ENCODE measurements at places on chromosomes 2 and 18.

GRCh38 chr2:127811397-127812321 lies 688 bp upstream of the WDR33 start:
- no peak for DNase-seq

DNA sequence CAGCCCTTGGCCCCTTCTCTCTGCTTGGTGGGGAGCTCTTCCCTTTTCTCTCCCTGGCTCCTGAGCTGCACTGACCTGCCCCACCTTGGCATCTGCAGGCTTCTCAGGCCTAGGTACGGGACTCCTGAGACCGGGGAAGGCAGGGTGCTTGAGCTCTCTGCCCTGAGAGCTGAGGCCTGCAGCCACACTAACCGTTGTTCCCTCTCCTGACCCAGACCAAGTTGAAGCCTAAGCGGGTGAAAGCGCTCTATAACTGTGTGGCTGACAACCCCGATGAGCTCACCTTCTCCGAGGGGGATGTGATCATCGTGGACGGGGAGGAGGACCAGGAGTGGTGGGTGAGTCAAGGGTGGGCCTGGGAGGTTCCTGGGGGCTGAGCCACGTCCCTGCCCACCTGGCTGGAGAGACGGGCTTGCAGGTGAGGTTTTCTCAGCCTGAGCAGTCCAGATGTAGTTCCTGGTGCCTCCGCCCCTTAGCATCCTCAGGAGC lies 22.2 kb downstream of the ITGB1BP1 start:
- no peak for DNase-seq

DNA sequence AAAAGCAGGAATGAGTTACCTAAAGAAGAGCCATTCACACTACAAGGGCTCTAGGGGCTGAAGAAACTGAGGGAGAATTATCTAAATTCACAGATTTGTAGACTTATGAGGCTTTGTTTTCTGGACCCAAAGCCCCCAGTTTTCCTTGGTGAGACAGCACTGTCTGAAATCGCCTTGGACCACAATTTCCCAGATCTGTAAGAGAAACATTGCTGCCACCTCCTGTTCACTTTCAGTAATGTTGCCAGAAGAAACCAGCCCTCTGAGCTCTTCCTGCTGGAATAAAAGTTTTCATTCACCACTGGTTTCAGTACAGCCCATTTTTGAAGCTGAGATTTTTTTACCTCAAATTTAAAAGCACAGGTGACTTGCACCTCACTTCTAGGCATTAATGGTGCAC lies 169.2 kb downstream of the CDH20 start:
- DNase-seq, result no peak

DNA sequence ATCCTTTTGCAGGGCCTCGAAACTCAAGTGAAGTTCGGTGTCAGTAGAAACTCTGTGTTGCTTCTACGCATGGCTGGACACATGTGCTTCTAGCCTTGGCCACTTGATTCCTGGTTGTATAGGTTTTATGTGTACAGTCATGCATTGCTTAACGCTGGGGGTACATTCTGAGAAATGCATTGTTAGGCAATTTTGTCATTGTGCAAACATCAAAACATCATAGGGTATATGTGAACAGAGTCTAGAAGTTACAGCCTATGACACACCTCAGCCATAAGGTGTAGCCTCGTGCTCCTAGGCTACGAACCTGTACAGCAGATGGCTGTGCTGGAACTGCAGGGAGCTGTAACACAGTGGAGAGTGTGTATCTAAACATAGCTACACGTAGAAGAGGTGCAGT lies 39.4 kb downstream of the TMEM18 start:
- DNase-seq, result no peak

GRCh38 chr2:238423561-238424312 lies 3.0 kb upstream of the ASB1 start:
- no peak for DNase-seq

DNA sequence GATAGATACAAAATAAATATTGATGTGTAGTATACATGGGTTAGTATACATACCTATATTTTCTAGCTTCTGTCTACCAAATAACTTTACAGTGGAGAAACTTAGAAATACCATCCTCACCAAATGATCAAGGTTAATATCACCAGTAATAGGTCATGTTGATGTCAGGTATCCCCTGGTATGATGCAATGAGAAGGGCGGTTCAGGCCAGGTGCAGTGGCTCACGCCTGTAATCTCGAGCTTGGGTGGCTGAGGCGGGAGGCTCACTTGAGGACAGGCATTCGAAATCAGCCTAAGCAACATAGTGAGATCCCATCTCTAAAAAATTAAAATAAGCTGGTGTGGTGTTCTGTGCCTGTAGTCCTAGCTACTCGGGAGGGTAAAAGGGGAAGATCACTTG lies 38.6 kb downstream of the CIB4 start:
- no peak for DNase-seq

GRCh38 chr2:13822365-13822764 lies 810.2 kb upstream of the LRATD1 start:
- DNase-seq, result no peak

DNA sequence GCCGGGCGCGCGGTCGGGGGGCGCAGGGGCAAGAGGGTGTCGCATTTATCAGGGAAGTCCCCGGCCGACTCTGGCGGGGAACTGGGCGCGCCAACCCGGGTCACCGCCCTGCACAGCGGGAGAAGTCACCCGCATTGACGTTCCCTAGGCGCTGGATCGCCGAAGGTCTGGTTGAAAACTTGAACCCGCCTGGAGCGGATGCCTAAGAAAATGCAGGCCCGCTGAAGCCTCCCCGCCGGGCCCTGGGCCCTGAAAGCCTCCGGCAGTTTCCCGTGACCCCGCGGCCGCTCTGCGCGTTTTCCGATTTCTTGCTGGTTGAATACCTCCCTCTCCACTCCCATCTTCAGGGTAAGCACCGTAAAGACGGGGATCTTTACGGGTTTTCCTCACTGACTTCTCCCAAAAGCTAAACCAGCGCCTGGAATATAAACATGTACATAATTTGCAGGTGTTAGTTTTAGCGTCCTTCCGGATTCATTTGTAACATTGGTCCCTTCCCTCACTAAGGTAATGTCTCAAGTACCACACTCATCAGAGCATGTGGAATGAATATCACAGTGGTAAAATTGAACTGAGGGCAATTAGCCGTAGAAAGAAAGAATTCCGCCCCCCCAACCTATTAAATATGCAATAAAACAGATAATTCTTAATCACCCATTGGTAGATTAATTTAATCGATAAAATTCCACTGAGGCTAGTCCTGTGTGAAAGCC lies 675 bp upstream of the SPIRE1 start:
- peak; percentile 5 for DNase-seq

- DNase-seq, result no peak
These were observed 1277.0 kb upstream of the SLC39A10 start for GRCh38 chr2:194380011-194380410.

DNA sequence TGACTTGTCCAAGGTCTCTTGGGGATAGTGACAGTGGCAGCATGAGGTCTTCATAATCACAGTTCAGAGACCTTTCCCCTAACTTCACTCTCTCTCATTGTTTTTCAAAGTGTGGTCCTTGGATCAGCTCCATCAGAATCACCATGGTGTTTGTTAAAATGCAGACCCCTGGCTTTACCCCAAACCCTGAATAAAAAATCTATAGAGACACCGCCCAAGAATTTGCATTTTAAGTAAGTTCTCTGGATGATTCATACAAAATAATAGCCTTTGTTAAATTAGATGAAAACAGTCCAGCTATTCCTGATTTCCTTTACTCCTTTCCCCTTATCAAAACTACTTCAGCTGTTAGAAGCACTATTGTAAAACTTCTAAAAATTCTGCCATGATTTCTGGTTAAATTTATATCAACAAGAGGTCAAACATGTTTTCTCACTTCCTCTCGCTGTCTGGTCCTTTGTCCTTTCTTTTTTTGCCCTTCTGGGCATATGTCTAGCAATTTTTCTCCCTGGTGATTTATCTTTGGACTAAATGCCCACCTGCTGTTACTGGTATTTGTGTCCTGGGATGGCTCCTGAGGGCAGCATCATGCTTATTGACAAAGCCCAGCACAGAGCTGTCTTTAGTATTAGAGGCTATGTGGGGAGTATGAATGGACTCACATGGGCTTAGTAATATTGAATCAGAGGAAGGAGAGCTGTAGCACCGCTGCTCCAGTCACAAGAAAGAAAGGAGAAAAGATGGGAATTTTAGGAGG lies 63.4 kb downstream of the LHCGR start:
- DNase-seq, result no peak

DNA sequence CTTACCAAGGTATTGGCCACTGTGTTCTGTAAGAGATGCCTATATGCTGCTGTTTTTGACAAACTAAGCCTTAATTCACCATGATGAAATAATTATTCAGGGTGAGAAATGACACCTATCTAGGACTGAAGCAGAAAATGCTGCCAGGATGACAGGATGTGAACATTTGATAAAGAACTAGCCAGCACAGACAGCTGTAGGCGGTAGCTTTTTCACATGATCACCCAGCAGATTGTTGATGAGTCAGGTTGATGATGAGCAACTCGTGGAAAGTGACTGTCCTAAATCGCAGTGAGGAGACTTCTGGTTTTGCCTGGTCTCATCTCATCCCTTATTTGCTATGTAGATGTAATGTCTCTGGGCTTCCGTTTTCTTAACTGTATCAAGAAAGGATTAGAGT lies 144.1 kb downstream of the PRPF40A start:
- no peak for DNase-seq

DNA sequence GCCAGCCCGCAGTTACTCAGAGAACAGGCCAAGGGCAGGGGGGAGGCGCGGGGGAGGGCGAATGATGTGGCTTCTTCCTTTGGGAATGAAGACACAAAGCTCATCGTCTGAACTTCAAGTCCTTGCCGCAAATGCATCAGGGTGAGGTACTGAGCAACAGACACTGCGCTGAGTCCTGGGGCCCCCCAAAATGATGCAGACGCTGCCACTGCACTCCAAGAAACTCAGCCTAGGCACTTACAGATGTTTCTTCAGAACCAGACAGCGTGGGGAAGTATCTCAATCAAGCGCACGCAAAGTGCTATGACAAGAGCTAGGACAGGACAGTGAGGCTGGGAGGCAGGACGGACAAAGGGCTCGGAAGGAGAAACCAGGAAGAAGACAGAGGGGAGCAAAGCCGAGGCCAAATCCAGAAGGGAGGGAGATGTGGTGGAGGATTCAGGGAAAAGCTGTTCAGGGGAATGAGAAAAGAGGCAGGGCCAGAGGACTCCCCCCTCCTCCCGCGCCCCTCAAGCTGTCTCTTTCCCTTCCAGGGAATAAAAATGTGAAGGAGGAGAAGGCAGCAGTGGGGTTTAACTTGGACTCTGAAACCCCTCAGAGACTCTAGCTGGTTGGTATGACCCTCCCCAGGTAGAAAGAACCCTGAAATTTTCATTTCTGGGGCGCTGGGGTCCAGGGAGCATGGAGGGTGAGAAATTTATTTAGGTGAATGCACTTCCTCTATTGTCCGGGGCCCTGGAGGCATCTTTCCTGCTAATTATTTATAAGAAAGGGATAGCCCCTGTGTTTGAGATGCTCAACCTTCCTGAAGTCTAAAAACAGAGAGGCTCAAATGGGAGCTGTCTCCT lies 34.9 kb downstream of the CIB4 start:
- DNase-seq, result no peak

- DNase-seq, result no peak
These were observed 88.4 kb upstream of the CAVIN2 start for GRCh38 chr2:191935247-191935646.

GRCh38 chr18:39260565-39260964 lies 1695.0 kb upstream of the CELF4 start:
- DNase-seq, result no peak

GRCh38 chr2:101740555-101740964 lies 43.1 kb downstream of the MAP4K4 start:
- no peak for DNase-seq

- DNase-seq, result no peak
These were observed 67.5 kb downstream of the FASTKD2 start for GRCh38 chr2:206832873-206833272.

DNA sequence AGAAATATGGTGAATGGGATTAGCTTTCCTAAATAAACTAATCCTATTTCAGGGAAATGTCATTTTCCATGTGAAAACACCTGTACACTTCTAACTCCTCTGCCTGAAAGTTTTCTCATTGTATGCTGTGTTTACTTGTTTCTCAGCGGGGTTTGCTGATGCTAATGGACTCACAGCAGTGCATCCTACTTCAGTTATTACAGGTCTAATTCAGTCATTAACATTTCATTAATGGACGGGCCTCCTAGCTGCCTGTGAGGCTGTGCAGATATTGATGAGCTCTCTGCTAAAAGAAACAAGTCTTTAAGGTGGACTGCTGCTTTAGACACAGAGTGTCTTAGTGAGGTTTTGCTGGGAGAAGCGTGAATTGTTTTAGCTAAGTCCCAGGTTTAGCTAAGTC lies 1342.0 kb upstream of the ZEB2 start:
- DNase-seq, result no peak

DNA sequence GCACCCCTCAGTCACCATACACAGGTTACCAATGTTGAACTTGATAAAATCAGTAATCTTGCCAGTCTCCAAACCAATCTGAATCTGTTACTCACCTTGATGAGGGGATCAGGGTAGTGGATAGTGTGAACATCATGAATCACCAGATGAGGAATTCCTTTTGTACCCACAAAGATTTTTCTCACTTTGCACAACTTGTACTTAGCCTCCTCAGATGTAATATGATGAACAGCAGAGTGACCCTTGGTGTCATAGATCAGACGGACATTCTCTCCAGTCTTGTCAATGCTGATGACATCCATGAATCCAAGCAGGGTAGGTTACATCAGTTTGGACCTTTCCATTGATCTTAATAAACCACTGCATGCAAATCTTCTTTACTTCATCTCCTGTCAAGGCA lies 54.7 kb downstream of the MDH1 start:
- DNase-seq, result no peak

DNA sequence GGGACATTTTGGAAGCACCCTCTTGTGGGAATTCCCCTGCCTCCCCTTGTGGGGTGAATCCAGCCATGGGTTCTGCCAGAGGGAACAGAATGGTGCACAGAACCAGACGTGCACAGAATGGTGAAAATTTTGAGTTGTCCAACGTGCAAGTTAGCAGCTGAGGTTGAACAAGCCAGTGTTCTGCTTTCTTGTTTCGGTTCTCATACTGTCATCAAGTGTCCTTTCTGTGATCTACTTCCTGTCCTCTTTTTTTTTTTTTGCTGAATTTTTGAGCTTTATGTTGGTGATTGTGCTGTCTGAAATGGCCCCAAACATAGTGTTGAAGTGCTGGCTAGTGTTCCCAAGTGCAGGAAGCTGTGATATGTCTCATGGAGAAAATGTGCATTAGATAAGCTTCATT lies 21.5 kb upstream of the REEP1 start:
- no peak for DNase-seq

DNA sequence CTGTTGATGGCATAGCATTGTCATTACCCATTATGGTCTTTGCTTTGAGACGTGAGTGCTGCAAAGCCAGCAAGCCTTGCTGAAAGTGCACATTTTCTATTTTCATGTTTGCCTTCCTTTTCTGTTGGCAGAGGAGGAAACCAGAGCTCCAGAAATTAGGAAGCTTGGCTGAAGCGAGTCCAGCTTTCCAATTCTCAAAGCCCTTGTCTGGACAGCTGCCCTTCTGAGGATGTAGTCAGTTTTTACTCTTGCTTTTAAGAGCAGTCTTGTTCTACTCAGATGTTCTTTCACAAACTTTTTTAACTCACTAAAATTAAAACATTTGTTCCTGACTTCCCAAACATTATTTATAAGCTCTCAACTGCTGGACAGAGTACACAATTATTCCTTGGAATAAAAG lies 93.8 kb downstream of the ICOS start:
- no peak for DNase-seq

- DNase-seq, result no peak
These were observed 172.7 kb upstream of the FHL2 start for GRCh38 chr2:105571445-105571987.

GRCh38 chr2:20091305-20091991 lies 40.0 kb upstream of the LAPTM4A start:
- no peak for DNase-seq

Data from activated CD8-positive, alpha-beta memory T cell treated with anti-CD3 and anti-CD28 coated beads for 48 hours (primary cell).